ENCODE measurements at places on chromosomes 2 and 18.

- no peak for DNase-seq
These were observed 177.8 kb downstream of the TMEM163 start for GRCh38 chr2:134540990-134541389.

GRCh38 chr18:40824291-40824690 is 1130.7 kb upstream of the PIK3C3 start:
- no peak for DNase-seq

DNA sequence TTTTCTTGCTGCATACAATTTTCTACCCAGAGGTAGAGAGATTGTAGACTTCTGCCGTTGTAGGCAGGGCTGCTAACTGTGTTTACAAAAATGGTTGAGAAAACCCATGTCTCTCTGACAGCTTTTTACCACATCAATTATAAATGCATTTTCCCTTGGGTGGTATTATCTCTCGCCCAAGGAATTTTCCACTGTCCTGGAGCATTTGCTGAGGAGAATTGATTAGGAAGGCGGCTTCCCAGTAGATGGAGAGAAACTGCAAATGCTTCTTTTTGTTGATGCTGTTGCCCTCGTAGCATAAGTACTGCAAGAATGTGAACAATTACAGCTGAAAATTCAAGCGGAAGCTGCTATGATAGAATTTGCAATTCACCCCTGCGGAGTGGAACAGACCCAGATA is 1007.7 kb upstream of the KLHL29 start:
- no peak for DNase-seq

DNA sequence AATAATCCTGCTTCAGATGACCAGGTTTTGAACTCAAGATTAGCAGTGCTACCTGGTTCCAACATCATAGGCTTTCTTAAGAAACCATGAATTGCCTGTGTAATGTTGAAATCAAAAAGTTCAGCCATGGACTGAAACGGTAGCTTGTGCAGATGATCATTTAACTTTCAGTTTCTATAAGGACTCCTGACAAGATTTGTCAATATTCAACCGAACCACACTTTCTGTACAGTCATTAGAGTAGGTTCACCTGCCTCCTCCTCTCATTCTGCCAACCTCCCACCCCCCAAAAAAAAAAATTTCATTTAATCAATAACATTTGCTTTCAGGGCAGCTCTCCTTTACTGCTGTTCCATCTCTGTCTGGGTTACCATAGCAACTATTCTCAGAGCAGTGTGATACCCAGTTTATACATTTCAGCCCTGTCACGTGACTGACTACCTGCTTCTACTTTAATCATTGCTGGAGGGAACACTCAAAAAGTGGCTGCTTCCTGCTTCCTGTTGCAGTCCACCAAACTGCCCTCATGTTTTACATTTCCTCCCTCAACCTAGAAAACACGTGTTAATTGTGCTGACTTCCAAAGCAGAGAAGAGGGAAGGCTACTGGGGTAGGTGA is 275.5 kb downstream of the SS18 start:
- no peak for DNase-seq

DNA sequence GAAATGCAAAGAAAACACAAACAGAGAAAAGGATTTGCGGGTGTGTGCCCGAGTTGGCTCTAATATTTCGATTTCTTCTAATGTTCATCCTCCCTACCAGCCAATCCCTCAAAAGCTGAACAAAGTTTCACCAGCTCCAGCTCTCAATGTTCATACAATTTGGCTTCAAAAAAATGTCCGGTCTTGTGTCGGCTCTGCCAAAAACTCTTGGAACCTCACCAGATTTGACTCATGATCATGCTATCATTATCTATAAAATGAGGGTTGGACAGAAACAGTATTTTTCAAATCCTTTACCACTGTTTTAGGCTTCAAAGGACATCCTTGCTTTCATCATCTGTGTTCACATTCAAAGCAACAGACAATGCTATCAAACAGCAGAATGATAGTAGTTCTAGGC is 88.2 kb downstream of the CRACDL start:
- no peak for DNase-seq

DNA sequence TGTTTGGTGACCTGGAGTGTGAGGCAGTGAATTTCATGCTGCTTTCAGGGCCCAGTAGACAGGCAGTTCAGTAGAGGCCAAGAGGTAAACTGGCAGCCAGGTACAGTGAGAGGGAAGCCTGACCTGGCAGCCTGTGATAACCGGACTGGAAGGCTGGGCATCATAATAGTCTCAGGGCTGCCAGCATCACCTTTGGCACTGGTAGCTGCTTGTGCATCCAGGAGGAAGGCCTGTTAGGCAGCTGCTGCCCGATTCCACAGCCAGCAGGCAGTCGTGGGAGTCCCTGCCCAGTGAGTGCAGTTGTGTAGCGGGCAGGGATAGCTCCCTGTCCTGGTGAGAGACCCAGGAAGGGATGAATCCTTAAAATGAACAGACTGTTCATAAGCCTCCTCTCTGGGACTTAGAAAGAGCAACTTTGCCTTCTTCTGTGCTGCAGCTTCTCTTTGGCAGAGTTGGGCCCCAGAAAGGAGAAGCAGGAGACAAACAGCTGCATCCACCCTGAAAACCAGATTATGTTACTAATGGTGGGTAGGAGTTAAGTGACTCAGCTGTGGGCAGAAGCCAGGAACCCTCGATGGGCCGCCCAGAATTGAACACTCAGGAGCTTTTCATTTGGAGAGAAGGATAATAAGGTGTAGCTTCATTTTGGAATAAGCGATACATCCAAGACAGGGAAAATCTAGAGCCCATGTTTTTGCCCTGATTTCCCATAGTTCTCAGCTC is 8.1 kb upstream of the GPBAR1 start:
- no peak for DNase-seq

- DNase-seq = no peak
These were observed 71.4 kb downstream of the NXPH2 start for GRCh38 chr2:138708682-138709241.

DNA sequence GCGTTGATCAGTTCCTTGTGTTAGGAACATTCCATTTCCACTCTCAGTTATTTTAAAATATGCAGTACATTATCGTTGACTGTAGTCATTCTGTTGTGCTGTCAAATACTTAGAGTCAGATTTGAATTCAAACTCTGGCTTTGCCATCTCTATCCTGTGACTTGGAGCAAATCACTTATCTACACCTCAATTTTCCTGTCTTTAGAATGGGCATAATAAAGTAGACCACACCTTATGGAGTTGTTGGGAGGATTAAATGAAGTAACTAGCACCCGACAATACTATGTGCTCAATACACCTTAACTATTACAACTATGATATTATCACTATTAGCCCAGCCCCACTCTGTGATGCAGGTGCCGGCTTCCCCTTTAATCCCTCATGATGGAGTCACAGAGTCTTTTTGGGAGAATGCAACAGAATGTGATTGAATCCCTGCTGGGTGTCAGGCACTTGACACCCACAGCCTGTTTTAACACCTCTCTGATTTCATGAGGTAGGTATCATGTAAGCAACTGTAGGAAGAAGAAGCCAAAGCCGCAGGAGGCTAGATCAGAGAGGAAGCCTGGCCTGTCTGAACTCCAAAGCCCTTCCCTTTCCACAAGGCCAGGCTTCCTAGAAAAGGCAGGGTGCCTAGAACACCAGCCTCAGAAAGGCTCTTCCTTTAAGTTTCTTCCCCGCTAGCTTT is 308.4 kb downstream of the NAPG start:
- no peak for DNase-seq

DNA sequence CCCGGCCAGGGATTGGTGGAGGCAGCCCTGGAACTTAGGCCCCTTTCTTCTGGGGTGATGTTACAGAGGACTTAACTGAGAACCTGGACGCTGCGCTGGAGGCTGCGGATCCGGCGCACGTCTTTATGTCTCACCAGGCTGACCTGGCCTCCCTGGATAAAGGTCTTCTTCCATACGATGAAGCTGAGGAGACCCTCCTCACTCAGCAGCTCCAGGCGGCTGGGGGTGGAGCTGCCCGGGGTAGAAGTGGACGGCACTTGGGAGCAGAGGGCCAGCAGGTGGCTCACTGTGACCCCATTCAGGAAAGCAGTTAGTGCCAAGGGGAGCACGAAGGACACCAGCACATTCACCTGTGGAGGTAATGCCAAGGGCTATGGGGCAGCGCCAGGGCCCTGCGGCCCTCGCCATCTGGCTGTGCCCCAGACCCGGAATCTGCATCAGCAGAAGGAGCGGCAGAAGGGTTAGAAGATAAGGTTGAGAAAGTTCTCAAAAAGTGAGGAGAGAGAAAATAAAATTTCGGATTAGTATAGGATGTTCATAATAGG is 8.0 kb downstream of the NTSR2 start:
- peak; percentile 3 for DNase-seq

- peak; percentile 5 for DNase-seq
These were observed 44.0 kb downstream of the CYP26B1 start for GRCh38 chr2:72103690-72104089.

DNA sequence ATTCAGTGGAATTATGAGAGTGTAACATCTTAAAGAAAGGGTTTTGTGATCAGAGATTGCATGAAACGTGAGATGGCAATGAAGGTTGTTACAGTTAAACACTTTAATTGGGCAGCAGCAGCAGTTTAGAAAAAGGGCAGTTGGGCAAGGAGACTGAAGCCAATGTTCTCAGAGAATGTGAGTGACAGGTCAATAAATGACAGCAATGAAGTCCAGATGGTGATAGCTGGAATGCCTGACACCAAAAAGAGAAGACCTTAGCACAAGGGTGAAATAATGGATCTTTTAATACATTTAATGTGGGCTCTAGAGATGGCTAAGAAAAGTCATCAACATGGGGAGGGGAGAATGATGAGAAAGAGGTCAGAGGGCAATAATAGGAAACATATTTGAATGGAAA is 89.4 kb upstream of the CDH7 start:
- DNase-seq = no peak

GRCh38 chr2:119234021-119235019 is 10.7 kb downstream of the STEAP3 start:
- no peak for DNase-seq

DNA sequence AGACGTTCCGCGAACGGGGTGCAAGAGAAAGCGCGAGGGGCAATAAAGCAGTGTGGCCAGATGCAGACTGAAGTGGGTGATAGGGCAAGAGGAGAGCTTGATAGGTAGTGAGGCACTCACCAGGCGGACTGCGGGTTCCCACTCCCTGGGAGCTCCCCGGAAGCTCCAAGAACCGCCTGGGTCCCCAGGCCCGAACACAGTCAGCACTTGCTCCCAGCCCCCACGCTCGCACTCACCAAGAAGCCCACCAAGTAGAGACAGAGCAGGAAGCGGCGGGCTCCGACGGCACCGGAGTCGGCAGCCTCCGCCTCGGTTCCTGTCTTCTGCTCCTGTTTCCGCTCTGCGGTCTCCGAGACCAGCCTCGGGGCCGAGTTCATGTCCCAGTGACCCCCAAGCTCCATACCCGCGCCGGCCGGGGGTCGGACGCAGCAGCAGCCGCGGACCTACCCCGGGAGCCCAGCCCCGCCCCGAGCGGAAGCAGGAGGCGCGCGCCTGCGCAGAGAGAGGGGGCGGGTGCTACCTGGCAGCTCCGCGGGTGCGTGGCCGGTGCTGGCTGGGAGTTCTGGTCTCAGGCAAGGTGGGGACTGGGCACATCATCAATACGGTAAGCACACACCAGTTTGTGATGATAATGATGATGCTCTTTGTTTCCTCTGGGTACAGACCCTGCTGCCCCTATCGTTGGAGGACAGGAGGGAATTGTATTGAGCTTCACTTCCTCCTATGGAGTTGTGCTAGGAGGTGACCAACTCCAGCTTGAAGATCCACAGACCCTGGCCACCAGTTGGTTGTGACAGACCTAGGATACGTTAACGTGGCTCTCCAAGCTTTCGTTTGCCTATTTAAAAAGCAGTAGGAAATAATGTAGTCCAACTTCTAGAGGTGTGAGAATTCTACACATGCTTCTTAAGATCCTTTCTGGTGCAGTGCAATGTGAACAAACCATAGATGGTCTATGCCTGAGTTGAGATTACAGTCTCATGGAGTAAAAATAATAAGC is 25.1 kb upstream of the TMEM182 start:
- peak; percentile 92 for DNase-seq

GRCh38 chr18:6434481-6434880 is 19.8 kb upstream of the L3MBTL4 start:
- no peak for DNase-seq

- no peak for DNase-seq
These were observed 203.5 kb upstream of the SALL3 start for GRCh38 chr18:78776151-78776550.

- no peak for DNase-seq
These were observed 51.7 kb downstream of the GFPT1 start for GRCh38 chr2:69335311-69335710.

DNA sequence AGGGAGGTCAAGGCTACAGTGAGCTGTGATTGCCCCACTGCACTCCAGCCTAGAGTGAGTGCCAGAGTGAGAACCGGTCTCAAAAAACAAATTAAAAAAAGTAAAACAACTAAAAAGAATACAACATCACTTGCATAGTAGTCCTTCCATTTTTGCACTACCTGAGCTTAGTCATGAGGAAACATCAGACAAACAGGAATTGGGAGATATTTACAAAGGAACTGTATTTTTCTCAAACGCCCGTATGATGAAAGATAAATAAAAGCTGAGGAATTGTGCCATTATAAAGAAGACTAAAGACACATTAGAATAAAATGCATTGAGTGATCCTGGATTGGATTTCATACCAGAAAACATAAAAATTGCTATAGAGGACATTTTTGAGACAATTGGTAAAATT is 50.0 kb upstream of the ATP8B1 start:
- no peak for DNase-seq

DNA sequence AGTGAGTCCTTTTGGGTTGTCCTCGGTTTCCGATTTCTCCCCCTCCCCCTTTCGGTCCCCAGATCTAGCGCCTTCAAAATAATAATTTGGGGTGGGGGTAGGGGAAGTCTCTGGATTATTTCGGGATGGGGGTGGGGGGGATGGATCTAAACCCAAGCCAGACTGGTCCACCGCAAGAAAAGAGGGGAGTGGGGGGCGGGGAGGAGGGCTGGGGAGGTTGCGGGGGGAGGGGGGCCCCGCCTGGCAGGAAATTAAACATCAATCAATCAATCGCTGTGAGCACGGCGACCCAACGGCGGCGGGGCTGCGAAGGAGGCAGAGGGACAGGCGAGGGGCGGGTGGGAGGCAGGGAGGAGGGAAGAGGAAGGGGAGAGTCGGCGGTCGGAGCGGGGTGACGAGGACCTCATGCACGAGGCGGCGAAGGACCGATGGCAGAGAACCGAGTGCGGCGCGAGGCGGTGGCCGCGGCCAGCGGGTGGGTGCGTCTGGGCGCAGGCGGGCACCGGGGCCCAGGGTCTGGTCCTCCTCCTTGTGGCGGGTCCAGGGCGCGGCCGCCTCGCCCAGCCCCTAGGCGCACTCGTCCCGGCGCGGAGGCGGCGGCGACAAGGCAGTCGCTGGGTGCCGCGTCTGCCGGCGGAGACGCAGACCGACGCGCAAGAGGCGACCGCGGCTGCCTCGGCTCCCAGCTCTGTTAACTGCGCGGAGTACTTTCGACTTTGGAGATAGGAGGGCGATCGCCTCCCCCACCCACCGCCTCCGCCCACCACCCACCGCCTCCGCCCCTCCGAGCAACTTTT is 468 bp upstream of the SATB2 start:
- DNase-seq = no peak

- DNase-seq = no peak
These were observed 468.4 kb upstream of the SPHKAP start for GRCh38 chr2:228649876-228650275.
